Adrenal gland (tissue), 19 donors: ENCODE measurements at places on chromosomes 1 and 21. TPM values are rescaled to one million over a fixed set of nuclear protein-coding genes. Genes with fewer than 3 reads are reported as not detected.

Gene VPS13D
- polyA plus RNA-seq = 23.3 TPM

Gene SLC22A15
- polyA plus RNA-seq = 11.4 TPM

Gene SLC1A7
- 0.30 TPM for polyA plus RNA-seq

Gene AMPD1
- polyA plus RNA-seq = 0.29 TPM

Gene MTARC2
- polyA plus RNA-seq = 46.1 TPM

Gene PRRX1
- polyA plus RNA-seq = 7.9 TPM

Gene SLC50A1
- 61.8 TPM for polyA plus RNA-seq

Gene HSPA6
- 4.7 TPM for polyA plus RNA-seq

Gene CENPF
- 5.0 TPM for polyA plus RNA-seq

Gene VCAM1
- polyA plus RNA-seq = 38.0 TPM

Gene PLA2G2C
- 0.08 TPM for polyA plus RNA-seq

Gene UBL4B
- polyA plus RNA-seq = 0.24 TPM

Gene CFHR2
- polyA plus RNA-seq = not detected

Gene EDARADD
- 0.26 TPM for polyA plus RNA-seq

Gene NUDT4B
- polyA plus RNA-seq = 1.2 TPM

Gene MFN2
- 26.6 TPM for polyA plus RNA-seq

Gene TMEM240
- not detected for polyA plus RNA-seq

Gene C1QA
- 78.1 TPM for polyA plus RNA-seq

Gene RASSF5
- 9.3 TPM for polyA plus RNA-seq
